ENCODE measurements at places on chromosomes 2 and 18.

DNA sequence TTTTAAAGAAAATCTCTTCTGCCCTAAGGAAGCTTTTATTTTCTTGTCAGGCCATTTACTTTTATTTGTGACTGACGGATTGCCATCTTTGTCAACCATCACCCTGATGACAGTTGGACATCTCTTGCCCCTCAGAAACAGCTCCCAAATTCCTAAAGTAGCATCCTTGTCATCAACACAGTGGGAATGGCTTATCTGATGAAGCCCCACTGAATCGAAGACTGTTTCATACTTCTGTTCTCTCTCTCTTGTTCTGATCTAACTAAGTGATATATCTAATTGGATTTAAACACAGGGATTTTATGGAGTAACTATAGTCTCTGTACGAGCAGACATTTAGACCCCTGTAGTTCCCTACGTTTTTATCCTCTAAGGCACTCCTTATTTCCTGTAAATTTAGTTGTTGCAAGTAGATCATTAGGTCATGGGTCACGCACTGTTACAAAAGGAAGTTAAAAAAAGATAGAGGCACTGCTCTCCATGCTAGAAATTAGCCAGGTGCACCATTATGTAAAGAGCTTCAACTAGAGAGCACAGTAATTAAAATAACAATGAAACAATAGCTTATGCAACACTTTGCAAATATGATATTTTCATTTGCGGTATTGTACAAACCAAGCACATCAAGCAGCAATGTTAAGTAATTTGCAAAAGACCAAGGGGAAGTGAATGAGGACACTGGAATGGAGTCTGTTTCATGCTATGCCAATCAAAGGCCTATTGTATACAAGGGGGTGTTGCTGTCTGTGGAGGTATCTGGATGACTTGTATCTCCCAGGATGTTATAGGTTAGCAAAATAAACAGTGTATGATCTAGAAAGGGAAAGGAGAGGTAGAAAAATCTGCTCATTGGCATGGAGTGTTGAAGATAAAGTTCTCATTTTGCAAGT is 284.7 kb downstream of the LRRTM1 start:
- no peak for DNase-seq

DNA sequence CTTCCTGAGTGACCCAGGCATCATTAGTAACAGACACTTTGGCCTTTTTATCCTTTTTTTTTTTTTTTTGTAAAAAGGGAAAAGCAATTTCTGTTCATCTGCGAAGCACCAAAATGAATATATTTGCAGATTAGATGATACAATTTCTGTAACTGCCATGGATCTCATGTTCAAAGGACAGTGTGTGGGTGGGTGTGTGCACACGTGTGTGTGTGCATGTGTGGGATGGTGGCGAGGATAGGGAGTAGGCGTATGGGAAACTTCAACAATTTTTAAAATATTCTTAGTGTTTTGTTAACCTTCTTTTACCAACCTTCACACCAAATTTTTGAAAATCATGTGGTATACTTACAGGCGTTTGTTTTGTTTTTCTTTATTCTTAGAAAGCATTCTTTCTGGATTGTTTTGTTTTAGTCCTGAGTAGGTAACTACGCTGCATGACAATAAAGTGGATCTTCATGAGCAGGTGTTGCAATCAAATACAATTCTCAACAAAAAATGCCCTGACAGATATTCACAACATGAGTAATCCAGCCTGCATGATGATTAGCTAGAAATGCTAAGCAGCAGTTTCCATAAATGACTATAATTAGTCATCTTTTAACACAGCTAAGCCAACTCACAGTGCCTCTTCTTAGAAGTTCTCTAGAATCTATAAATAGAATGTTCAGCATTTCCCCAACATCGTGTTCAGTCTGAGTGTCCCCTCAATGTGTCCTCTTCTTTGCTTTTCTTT is 53.5 kb upstream of the RMDN2 start:
- DNase-seq: no peak

GRCh38 chr18:79659733-79660132 is 19.9 kb upstream of the CTDP1 start:
- no peak for DNase-seq

GRCh38 chr2:65276609-65277008 is 49.0 kb downstream of the ACTR2 start:
- DNase-seq: no peak

DNA sequence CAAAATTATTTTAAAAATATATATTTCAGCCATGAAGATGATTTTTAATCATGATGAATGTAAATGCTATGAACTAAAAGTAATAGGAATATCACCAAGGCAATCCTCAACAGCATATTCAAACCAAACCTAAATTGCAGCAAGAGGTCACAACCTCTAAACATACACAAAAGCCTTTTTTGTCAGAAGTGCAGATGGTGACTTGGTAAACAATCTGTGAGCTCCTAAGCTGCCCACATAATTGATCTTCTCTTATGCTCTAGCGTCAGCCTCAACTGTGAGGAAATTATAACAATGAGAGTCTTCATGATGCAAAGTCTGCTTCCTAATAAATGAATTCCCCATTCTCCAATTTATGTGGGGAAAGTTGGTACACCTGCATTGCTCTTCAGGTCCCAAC is 113.2 kb downstream of the TSN start:
- DNase-seq: no peak
